ENCODE measurements at places on chromosomes 5 and 9.
A peak's percentile ranks its signal among the peaks of the same experiment; 100 is the strongest.

DNA sequence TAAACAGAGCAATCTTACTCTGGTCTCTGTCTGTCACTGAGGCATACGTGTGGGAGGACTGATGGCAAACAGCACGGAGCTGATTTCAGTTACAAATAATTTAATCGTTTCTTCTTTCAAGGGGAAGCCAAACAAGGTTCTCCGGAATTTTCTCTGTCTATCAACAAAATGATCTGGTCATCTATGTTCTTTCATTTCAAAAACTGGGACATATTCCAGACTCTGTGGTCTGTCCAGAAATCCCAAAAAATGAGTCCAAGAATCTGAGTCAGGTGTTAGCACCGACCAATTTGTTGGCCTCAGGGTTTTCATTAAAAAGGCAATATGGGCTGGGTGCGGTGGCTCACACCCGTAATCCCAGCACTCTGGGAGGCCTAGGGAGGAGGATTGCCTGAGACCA, 69.9 kb upstream of the ZNF608 start:
- DNase-seq: no peak

GRCh38 chr5:87004101-87004500, 263.6 kb upstream of the RASA1 start:
- no peak for DNase-seq

DNA sequence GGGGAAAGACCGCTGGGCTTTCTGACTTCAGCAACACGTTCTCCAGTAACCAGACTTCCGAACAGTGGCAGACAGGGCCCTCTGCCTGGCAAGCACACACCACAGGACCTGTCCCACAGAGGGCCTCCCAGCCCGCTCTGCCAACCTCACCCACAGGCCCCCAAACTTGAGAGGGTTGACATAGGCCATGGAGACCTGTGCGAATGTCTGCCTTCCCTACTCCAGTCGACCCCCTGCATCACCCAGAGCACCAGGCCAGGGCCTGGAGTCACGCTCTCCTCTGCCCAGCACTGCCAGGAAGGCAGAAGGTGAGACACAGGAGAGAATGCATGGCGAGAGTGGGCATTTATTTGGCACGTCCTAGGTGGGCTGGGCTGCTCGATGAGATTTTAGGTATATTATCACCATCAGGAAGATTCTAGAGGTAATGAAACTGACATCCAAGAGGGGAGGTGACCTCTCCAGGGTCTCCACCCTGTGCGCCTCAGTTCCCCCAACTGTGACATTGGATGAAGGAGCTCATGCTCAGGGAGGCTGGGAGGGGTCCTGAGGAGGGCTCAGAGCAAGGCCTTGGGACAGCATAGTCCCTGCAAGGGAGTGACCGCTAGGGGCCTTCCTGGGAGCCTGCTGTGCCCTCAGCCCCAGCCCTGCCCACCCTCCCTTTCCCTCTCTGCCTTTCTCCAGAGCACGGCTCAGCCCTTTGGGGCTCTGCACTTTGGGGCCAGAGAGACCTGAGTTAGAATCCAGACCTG, 54.9 kb downstream of the DUSP1 start:
- no peak for DNase-seq

GRCh38 chr9:137554349-137554748, 2.7 kb downstream of the MRPL41 start:
- DNase-seq: no peak

DNA sequence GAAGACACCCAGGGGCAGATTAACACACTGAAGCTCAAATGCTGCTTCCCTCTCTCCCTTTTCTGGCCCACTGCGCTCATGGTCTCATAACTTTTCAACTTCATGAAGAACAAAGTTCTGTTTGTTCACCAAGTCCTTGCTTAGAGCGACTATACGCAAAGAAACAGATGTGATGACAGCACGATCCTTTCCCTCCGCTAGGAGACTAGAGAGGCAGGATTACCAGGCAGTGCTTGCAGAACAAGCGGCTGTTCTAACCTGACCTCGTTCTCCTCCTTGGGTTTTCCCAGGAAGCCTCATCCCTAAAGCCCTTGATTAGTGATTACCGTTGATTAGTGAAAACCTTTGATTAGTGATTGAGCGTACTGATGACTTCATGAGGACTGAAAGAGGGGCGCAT, 649.9 kb downstream of the IRX1 start:
- no peak for DNase-seq

GRCh38 chr5:156685481-156685880, 164.6 kb upstream of the PPP1R2B start:
- DNase-seq: no peak

DNA sequence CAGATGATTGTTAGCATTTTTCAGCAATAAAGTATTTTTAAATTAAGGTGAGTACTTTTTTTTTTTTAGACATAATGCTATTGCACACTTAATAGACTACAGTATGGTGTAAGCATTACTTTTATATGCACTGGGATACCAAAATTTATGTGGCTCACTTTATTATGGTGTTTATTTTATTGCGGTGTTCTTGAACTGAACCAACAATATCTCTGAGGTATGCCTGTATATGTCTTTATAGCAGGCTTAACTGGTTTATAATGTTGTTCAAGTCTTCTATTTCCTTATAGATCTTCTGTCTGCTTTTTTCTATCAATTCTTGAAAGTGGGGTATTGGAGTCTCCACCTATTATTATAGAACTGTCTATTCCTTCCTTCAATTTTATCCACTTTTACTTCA, 18.0 kb downstream of the ZBTB43 start:
- no peak for DNase-seq

DNA sequence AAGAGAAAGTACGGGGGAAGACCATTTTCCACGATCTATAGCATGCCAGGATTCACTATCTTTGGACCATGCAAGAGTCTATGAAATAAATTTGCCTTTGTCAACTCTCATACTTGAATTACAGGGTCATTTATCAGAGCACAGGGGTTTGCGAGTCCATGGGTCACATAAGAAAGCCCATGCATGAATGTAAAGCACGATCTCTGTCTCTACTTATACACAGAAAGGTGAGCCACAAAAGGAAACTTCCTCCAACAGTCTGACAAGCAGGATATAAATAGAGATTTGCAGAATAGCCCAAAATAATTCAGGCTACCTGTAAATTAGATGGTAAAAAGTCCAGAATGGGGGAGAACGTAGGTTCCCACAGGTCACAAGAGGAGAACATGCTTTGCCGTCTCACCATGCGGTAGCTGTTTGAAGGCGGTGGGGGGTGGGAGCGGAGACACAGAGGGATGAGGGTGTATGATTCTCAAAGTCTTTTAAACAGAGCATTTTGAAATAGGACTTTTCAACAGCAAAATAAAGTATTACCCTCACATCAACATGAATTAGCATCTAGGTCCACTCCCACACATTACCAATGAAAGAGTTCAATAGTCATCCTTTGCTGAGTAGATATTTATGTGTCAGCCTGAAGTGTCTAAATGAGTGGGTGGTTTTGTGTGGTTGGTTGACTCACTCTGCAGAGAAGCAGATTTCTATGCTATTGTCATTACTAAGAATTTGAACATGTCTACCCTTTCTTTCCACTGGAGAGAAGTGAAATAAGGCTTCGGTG, 279.7 kb downstream of the EBF1 start:
- peak; percentile 51 for DNase-seq

GRCh38 chr5:14495301-14495700, 86.3 kb upstream of the OTULINL start:
- no peak for DNase-seq

GRCh38 chr5:40238066-40238745, 441.5 kb upstream of the PTGER4 start:
- no peak for DNase-seq

GRCh38 chr9:5900622-5901021, 9.9 kb downstream of the MLANA start:
- DNase-seq: no peak

- no peak for DNase-seq
These were observed 409.3 kb upstream of the SLC24A2 start for GRCh38 chr9:20197976-20198685.

DNA sequence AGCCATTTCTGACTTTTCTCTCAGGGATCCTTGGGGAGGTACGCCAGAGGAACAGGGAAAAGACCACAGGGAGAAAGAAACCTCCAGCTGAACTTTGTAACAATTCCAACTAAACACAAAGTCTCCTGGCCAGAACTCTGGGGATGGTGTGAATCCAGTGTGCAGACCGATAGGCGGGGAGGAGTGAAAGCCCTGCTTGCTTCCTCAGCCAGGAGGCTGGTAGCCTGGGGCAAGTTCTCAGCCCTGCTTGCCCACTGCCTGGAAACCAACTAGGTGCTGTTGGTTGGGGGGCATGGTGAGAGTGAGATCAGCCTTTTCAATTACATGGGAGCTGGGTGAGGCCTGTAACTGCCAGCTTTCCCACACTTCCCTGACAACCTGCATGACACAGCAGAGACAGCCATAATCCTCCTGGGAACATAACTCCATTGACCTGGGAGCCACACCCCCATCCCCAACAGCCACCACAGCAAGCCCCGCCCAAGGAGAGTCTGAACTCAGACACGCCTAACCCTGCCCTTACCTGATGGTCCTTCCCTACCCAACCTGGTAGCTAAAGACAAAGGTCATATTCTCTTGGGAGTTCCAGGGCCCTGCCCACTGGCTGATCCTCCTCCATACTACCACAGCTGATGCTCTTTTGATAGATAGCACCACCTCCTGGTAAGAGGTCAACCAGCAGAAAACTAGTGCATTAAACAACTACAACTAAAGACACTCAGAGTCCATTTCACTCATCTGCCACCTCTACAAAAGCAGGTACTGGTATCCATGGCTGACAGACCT, 100.1 kb upstream of the TNFAIP8 start:
- DNase-seq: no peak

DNA sequence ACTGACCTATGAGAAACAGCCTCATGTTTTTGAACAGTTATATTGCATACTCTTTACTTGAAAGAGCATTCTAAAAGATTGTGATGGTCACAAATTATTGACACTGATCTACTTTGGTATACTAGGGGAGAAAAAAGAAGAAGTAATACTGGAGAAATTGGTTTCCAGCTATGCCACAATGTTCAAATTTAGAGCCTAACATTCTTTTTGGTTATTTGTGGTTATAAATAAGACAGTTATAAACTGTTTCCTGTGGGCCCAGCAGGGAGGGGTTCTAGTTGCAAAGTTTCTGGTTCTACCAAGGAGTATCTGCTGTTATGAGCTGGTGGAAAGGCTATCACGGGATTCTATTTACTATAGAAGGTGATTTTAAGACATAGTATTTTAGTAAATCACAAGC, 4.8 kb downstream of the CWC27 start:
- no peak for DNase-seq

DNA sequence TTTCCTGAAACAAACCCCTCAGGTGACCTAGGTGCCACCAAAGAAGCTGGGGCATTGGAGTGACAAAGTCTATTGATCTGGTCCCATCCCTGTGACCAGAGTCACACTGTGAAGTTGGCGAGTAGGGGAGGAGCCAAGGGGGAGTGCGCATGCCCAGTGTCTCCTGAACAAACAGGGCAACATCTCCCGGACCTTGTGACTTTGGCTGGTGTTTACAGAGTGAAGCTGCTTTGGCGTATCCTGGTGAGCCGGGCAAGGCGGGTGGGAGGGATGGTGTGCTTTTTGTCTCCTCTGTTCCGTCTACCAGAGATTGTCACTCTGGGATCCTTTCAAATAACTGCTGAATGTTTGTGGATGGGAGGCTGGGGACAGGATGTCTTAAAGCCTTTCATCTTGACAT, 204.5 kb downstream of the HSPA4 start:
- DNase-seq: no peak

- no peak for DNase-seq
These were observed 51.3 kb upstream of the IRX4 start for GRCh38 chr5:1934056-1934394.

GRCh38 chr5:1718669-1719068, 81.0 kb downstream of the MRPL36 start:
- no peak for DNase-seq

DNA sequence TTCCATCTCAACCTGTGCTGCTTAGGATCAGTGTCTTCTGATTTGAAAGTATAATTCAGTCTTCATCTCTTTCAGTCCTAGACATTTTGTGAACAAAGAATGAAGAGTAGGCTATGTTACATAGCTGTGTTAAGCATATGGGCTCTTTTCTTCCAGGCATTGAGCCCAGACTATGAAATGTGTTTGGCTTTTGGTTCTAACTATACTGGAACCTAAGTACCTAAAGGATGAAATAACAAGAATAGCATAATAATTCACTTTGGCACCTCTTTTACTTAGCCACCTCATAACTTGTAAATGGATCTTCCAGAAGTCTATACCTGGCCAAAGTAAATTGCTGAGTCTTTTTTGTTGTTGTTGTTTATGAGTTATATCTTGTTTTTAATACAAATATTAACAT, 71.4 kb downstream of the SLF1 start:
- DNase-seq: no peak

DNA sequence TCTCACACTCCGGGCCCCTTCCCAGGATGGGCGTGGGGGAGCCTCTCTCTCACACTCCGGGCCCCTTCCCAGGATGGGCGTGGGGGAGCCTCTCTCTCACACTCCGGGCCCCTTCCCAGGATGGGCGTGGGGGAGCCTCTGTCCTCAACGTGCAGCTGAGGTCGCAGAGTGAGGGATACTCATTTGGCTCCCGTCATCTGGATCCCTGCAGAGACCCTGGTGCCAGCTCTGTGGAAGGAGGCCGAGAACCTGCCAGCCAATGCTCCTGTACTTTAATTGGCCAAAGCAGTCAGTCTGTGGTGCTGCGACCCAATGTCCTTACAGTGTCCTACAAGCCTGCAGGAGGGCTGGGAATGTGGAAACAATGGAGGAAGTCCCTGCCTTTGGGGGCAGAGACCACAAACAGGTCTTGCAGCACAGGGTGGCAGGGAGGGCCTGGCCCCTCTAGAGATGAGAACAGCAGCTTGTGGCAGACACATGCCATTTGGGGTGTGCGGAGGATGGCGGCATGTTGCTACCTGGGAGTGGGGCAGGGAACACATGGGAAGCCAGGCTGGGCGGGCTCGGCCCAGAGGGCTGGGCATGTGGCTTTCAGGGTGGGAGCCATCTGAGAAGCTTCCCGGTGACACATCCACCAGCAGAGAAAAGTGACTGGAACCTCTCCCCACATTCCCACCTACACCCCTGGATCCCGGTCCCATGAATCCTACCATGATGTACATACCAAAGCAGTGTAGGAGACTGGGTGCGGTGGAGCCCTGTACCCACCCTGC, 13.6 kb upstream of the MRNIP start:
- DNase-seq: no peak

GRCh38 chr5:150219861-150220260, 30.0 kb downstream of the SLC6A7 start:
- no peak for DNase-seq

DNA sequence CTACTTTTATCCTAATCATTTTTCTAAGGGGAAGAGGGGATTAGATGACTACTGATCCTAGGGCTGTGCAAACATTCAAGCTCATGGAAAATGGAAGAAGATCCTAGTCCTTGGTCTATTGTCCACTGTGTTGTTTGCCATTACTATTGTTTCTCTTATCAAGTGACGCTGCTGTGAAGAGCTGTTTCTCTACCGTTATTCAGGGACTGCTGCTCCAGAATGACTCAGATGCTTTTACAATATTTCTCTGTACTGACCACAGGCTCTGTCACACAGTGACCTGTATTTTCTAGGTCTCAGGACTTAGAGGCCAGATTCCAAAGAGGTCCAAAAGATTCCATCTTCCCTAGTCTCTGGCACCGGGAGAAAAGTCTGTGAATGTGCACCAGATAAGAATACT, 159.5 kb upstream of the CHD1 start:
- no peak for DNase-seq

- DNase-seq: no peak
These were observed 334.0 kb downstream of the ARHGEF28 start for GRCh38 chr5:73960023-73960422.

GRCh38 chr5:16169550-16169949, 10.0 kb downstream of the MARCHF11 start:
- no peak for DNase-seq

- DNase-seq: no peak
These were observed 12.7 kb downstream of the CKMT2 start for GRCh38 chr5:81245871-81246235.

All from AG09309 (cell line).